ENCODE measurements at places on chromosomes 3 and 15.

DNA sequence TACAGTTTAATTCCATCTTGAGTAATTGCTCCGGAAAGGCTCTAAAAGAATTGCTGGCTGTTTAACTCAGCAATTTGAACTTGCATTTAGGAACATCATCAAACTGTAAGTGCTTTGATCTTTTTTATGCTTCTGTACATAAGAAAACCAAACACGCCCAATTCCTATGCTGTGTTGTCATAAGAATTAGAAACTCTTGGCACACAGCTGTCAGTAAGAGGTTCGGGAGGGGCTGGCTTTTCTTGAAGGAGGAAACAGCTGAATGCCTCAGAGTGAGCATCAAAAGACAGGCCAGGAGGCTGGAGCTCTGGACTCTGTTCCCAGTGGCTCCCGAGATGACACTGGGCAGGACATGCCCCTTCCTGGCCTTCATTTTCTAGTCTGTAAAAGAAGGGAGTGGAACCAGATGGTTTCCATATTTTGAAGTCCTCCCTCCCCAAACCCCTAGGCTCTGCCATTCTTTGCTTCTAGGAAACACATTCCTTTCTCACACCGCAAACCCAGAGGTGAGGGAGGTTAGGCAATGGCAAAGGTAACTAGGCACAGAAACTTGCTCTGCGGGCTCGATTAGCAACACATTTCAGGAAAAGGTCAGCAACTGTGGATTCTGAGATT, 73.7 kb upstream of the DLG1 start:
- no peak for DNase-seq

DNA sequence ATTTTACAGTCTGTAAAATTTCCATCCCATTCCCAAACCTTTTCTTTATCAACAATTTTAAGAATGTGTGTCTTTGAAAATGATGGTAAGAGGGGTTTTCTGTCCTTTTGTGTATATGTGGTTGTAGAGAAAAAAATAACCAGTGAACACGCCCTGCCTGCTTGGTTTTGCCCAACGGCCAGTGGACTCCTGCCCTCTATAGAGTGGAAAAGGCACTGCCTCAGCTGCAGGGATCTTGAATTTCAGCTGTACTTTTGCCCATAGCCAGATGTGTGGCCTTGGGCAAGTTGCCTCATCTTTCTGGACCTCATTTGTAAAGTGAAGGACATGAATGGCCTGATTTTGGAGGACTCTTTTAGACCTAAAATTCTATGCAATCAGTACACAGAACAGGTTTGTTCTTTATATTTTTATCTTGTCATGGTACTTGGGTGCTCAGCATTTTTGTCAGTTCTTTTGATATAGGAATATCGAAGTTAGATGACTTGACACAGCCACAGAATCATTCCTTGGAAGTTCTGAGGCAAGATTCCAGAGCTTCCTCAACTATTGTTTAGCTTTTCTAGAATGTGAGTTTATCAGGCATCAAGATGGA, 81.0 kb downstream of the CLDN11 start:
- peak; percentile 58 for DNase-seq

DNA sequence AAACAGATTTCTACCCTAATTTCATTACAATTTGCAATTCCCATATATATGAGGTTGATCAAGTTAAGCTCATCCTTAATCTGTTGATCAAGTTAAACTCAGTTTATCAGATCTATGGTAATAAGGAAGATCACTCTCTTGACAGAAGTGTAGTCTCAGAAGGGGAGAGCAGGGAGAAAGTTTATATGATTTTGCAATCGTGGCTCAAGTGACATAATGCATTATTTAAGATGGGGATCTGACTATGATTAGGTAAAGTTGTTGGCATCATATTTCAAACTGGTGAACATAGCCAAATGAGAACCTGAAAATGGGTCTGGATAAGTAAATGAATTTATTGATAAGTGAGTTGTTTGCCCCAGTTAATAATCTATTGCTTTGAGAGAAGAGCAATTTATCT, 995.3 kb downstream of the OTOL1 start:
- DNase-seq: no peak

DNA sequence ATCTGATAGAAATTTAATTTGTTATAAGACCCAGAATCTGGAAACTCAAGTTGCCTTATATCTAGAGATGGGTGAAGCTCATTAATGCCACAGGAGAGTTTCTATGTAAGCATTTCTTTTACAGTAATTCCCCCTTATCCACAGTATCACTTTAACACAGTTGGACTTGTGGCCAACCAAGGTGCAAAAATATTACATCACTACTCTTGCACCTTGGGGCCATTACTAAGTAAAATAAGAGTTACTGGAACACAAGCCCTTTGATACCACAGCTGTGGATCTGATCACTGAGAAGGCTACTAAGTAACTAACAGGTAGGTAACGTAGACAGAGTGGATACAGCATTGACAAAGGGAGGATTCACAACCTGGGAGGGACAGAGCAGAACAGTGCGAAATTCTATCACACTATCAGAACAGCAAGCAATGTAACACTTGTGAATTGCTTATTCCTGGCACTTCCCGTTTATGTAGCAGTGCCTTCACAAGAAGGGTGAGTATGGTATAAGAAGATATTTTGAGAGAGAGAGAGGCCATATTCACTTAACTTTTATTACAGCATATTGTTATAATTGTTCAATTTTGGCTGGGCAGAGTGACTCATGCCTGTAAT, 33.9 kb upstream of the TOPBP1 start:
- DNase-seq: no peak

DNA sequence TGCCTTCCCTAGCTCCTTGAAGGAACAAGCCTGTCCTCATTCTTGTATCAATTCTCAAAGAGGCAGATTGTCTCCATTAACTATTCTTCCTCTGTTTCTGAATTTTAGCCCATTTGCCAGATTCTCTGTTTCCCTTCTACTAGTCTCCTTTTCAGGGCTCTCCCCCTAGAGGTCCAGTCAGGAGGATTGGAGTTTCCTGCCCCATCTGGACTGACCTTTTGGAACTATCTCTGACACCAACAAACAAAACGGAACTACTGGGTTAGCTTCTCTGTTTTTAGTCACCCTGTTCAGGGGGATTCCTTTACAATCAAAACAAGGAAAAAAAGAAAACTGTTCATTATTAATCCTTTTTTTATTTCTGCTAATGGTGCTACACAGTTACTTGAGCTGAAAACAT, 10.2 kb upstream of the KPNA4 start:
- no peak for DNase-seq

- no peak for DNase-seq
Measured at GRCh38 chr3:122298239-122298638, 26.8 kb upstream of the CSTA start.

- DNase-seq: peak; percentile 17
Measured at GRCh38 chr15:41544650-41545015, 576 bp upstream of the RPAP1 start.

GRCh38 chr15:44397869-44398268, 29.6 kb upstream of the CTDSPL2 start:
- no peak for DNase-seq

DNA sequence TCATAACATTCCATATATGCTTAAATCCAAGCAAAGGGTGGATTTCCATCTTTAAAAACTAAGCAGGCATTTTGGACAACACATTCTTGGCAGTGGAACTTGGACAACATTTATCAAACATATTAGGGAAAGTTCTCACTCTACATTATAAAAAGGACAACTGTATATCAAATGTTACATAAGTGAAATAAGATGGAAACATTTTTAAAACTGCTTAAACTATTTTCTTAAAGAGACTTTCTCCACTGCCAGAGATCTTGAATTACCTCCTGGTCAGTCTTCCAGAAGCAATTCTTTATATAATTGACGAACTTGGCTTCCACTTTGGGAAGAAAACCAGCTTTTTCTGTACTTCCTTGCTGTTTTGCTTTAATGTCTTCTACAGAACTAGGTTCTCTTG, 109.3 kb downstream of the NEO1 start:
- no peak for DNase-seq

DNA sequence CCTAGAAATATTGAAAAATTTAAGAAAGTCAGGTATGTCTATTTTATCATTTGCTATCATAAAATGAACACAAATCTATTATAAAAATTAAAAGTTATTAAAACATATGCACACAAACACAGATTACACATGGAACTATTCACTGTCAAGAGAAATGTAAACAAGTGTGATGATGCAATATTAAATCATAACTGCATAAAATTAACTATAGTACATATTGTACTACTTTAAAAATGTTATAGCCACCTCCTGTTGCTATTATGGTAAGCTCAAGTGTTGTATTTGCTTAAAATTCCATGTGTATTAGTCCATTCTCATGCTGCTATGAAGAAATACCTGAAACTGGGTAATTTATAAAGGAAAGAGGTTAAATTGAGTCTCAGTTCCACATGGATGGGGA, 54.7 kb upstream of the CMC1 start:
- DNase-seq: no peak

DNA sequence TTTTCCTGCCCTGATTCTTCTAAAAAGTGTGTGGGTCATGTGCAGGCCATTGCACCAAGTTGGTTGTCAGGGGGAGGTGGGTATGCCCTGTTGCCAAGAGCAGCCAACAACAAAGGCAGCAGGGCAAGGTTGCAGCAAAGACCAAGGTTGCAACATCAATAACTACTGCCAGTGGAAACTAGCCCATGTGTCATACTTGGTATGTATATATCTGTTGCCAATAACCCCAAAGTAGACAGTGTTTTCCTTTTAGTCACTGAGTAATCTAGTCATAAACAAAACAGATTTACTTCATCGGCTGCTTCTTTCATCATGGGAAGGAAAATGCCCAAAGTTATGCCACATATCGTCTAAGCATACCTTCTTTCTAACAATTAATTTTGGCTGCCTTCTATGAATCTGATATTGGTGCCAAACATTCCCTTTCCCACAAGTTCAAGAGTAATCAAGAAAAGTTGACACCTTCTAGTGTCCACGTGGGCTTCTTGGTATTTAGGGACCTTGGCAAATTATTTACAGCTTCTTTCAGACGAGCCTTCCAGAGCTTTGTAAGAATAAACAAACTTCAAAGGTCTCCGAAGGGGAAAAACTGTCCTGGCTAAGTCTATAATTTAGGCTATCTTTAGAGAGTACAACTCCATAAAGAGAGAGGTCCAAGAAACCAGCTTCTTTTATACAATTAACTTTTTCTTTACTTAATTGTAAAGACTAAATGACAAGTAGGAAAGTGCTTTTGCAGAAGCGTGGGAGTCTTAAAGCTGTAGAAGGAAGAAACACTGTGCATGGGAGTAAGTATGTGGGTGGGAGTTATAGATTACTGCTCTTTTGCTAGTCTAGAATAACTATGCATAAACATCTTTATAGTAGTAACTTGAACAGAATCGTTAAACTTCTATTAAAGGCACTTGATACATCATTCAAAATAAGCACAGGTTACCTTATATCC, 10.0 kb upstream of the MBNL1 start:
- no peak for DNase-seq

- DNase-seq: no peak
Measured at GRCh38 chr3:36444909-36445308, 64.6 kb downstream of the STAC start.

DNA sequence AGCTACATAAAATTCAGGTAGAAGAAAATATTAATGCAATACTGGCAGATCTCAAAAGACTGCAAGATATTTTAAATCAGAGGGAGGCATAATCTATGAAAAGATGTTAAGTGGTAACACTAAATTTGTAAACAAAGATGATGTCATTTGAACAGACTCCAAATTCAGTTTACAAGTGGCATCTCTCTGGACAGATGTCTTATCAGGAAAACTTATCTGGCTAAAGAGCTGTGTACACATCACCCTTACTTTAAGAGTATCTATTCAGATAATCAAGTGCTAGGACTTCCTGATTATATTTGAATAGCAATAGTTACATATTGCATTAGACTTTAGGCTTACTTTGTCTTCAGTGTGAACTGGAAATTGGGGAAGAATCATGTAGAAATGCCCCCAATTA, 231.5 kb downstream of the WDR72 start:
- no peak for DNase-seq

DNA sequence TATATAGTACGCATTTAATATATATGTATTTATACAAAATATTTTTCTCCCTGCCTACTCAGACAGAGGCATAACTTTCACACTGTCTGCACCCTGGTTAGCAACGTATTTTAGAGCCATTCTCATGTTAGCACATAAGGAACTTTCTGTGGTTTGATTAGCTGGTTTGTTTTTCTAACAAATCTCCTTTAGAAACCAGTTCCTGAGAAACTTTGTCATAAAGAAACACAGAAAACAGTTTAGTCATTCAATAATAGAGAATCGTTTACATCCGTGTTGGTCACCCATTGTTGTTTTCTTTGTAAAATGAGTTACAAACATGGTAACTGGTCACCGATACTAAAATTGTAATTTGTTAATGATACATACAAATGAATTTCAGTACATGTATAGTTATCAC, 5.9 kb upstream of the NGRN start:
- DNase-seq: no peak

DNA sequence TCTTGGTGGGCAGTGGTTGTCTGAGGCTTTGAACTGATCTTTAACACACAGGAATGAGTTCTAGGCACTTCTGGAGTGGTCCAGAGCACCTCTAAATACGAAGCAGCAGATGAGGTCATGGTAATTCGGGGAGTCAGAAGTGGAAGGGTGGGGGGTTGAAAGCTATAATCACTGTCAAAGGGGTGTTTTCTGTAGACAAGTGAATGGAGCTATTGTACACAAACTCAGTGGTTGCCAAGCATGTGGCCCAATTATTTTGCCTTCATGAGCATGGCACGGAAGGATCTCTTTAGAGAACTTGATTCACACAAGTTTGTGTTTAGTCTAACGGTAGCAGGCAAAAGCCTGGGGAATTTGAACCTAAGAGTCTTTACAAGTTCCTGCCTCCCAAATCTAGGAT, 6.3 kb downstream of the FRMD5 start:
- peak; percentile 77 for DNase-seq

DNA sequence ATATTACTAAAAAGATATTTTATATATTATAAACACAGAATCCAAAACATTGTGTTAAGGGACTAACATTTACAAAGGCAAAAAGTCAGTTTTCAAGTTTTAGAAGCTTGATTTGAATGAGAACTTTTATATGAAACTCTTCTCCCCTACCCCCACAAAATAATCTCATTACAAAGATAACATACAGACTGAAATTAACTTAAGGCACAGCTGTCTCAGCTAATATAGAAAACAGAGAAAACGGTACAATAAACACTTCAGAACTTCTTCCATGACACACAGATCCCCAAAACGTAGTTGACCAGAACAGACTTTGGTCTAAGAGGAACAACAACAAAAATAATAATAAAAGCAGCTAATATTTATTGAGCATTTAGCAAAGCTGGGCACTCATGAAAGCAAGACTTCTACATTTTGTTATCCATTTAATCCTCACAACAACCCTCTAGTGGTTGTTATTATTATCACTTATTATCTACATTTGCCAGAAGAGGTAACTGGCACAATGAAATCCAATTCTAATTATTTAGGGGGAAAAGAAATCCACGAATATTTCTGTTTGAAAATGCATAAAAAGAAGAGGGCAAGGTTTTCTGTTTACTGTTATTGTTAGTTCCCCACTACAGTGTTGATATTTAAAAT, 68.1 kb downstream of the PFN2 start:
- DNase-seq: no peak

- DNase-seq: no peak
Measured at GRCh38 chr15:39125226-39125625, 455.7 kb upstream of the THBS1 start.

Measured in substantia nigra (tissue), 51 donors.